ENCODE measurements at places on chromosomes 5 and 9.

GRCh38 chr9:76114144-76114543 lies 223.7 kb downstream of the PCSK5 start:
- no peak for DNase-seq

DNA sequence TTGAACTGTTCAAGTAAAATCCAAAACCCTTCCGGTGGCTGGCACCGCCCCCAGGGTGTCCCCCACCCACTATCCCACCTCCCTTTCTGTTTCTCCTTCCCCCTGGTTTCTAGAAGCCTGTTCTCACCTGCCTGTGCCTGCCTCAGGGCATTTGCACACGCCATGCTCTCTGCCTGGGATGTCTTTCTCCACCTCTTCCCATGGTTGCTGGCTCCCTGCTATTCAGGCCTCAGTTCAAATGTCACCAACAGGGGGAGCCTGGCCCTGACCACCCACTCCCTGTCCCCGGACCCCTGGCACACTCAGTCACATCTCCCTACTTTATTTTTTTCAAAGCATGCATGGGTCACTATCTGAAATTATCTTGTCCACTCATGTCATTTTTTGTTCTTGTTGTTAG lies 39.9 kb upstream of the EEIG1 start:
- no peak for DNase-seq

- no peak for DNase-seq
Observed at GRCh38 chr5:40273936-40274335, 405.8 kb upstream of the PTGER4 start.

DNA sequence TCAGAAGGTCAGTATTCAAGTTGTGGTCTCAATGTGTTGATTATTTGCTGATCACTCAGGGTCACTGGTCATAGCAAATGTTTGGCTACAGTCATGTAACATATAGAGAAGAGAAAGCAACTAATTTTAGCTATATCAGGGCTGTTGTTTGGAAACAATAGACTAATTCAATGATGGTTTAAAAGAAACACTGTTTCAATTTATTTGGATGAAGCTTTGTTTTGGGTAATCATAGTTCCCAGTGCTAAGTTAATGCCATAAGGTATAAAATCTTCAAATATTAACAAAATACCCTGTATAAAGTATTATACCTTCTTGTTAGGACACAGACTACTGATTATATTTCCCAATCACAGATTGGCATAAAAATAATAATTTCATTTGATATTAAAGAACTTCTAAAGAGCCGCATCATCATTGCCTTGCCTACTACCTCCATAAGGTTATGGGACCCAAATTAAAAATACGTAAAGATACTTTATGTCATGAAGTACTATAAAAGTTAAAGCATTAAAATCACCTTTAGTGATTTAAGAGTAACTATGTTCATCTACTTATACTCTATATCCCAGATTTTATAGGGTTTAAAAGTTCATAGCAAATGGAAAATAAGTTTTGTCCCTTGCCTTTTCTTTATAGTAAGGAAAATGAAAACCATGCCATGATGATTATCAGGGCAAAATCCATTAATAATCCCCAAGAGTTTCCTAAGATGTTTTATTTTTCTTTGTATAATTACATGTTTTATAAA lies 6.0 kb downstream of the NR3C1 start:
- DNase-seq, result no peak

DNA sequence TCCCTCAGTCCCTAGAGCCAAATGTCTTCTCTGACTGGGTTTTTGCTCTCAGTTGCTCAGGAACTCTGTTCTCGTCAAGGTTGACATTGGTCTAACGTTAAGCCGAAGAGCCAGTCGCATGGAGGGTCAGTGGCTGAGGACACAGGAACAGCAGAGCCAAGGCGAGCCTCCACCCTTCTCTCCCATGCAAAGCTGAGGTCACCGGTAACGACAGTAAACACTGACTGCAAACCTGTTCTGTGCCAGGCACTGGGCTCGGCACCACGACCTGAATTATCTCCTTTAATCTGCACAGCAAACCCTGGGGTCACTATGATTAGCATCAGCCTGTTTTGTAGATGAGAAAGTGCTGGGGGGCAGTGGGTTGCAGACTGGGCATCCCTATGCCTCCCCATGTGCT lies 171.0 kb downstream of the COL23A1 start:
- DNase-seq, result no peak

DNA sequence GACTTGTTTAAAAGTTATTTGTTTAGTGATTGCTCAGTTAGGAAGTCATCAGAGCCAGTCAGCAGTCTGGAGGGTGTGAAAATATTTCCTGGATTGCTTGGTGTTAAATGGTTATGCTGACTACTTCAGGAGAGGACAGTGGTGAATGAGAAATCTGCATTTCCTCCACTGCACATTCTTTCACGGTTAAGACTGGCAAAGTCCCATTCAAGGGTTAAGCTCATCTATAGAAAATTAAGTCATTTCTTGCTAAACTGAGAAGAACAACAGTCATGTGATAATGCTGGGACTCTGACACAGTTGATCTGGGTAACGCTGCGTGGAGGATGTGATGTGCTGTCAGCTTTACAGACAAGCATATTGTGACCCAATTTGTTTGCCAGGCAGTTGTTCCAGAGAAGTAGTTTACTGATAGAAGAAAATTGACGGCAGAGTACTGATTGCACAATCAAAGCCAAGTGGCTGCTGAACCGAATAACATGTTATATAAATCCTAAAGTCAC lies 80.4 kb downstream of the GRAMD2B start:
- peak; percentile 12 for DNase-seq

DNA sequence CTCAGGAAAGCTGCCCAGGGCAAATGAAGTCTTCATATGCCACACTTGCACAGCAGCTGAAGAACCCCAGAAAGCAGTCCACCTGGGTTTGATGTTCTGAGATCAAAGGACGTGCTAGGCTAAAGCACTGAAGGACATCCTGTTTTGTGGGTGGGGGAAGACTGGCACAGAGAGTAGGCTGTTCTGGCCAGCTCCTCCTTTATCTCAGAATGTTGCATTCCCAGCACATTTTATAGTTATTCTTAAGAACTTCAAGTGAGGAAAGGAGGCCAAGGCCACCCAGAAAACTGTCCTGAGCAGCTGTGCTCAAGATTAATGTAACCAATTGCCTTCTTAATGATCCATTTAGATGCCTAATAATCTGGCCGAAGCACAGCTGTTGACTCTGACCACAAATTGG lies 10.9 kb downstream of the SHOC1 start:
- no peak for DNase-seq

DNA sequence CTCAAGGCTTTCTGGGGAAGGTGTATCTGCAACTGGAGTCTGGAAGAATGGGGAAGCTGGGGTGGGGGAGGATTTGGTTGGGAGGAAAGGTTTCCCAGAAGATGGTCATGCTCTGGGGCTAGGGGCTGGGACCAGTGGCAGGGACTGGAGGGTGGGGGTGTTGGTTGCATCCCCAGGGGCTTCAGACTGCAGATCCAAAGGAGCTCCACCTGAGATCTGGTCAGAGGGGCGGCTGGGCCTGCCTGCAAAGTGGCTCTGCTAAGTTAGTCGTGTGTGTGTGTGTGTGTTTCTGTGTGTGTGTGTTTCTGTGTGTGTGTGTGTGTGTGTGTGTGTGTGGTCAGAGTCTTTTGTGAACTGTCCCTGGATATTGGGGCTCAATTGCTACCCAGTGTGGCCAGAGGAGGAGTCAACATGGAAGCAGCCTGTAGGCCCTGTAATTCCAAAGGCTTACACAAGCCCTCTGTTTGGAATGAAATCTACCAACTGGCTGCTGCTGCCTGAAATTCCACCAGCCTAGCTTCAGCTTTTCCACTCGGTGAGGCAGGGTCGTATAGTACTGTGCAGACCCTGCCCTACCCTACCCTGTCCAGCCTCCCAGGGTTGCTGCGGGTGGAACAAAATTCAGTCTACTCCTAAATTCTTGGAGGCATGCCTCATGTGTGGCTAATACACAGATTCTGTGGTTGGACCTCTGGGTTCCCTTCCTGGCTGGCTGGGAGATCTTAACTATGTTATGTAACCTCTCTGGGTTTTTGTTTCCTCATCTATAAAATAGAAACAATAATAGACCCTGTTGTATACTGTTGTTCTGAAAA lies 12.5 kb upstream of the SYNPO start:
- no peak for DNase-seq

DNA sequence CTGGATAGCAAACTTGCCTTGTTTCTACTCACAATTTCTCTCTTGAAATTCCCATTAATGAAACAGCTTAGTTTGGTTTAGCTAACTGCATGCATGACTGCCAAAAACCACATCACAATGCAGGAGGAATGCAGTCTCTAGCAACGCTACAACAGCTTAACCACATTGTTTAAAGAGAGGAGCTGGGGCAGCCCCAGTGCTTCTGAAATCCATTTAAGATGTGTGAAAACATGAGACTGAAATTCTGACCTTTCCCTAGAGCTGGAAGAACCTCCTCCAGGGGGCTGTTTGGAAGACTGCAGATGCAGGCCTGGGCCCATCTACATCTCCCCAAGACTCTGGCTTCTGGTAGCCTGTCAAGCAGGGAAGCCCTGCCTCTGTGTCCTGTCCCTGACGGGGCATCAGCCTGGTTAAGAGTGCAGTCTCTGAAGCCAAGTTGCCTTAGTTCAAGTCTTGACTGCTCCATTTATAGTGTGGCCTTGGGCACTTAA lies 157.1 kb downstream of the ZNF462 start:
- no peak for DNase-seq

DNA sequence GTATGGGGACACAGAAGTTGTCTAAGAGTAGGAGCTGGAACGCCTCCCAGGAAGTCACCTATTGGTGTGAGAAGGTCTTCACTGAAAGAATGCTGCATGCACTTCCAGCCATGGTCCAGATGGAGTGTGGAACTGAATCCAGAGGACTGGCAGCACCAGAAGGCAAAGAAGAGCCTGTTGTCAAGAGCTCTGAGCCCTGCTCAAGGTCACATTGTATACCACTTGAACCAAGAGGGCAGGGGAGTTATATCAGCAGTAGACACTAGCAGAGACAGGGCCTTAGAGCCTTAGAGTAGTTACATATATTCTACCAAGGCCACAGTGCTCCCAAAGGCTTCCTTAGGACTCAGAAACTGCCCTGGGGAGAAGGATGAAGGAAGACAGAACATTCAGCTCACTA lies 130.8 kb upstream of the POC5 start:
- DNase-seq, result no peak

DNA sequence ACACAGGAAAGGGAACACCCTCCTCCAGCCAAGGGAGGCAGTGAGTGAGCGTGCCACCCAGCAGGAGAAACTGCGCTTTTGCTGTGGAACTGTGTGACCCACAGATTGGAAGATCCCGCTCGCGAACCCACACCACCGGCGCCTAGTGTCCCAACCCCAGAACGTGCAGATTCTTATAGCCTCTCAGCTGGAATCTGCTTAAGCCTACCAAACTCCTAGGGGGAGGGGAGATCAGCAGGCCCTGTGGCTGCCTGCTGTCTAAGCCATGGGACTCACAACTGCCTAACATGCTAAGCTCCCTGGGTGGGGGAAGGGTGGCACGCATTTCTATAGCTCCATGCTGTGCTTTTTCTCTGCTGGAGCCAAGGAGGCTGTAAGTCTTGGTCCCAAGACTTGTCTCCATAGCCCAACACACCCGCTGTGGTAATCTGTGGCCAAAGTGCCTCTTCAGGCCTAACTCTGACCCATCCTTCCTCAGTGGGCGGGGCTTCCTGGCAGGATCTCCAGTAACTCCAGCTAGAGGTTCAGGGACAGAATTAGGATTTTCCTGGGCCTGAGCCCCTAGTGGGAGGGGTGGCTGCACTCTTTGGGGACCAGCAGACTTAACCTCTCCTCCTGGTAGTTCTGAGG lies 485.0 kb downstream of the TAF11L14 start:
- DNase-seq, result no peak

GRCh38 chr5:2020730-2021129 lies 138.0 kb upstream of the IRX4 start:
- no peak for DNase-seq

GRCh38 chr9:109295221-109296130 lies 25.4 kb downstream of the EPB41L4B start:
- no peak for DNase-seq

DNA sequence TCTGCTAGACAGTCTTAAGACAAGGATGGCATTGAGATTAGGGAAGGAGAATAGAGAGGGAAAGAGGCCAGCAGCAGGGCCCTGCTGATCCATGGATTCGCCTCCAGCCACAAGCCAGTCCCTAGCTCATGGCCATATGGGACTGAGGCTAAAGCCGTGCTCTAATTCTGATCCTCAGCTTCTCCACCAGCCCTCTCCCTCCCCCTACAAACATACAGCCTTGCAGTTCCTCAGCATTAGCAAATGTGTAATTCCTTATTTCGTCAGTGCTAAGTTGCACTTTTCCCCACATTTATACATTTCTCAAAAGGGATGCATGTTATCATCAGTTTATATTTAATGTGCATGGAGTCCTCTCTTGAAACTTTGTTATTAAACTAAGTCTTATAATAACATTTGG lies 34.8 kb downstream of the ZNF462 start:
- DNase-seq, result no peak

- DNase-seq, result no peak
Observed at GRCh38 chr5:178861627-178862026, 1.9 kb downstream of the ZNF354B start.

GRCh38 chr5:111836426-111836825 lies 79.4 kb upstream of the NREP start:
- no peak for DNase-seq

- DNase-seq, result no peak
Observed at GRCh38 chr5:155263381-155263780, 249.8 kb downstream of the KIF4B start.

DNA sequence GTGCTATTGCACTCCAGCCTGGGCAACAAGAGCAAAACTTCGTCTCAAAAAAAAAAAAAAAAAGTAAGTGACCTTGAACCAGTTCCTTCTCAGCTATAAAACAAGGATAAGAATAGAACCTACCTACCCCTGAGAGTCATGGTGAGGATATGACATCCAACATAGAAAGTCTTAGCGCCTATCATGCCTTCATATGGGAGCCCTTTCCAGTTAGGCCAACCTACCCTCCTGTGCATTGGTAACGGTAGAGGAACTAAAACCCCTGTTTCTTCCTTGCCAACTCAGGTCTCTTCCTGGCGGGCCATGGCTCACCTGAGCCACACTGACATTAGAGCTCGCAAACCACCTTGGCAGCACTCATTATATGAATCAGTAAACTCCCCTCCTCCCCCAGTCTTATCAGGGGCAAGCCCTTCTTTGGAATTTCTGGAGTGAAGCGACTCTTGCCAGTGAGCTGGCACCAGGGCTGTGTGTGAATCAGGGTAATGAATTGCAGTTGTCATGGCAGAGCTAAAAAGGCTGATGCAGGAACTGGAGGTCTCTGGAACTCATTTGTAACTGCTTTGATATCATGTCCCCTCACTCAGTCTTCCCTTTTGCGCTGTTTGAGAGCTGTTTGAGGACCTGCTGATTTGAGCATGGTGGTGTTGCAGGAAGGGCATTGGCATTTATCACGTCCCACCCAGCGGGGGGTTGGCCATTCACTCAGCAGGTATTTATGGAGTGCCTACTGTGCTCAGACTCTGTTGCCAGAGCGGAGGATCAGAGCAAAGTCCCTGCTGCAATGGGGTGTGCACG lies 10.3 kb downstream of the WWC1 start:
- DNase-seq, result no peak
